ENCODE measurements at places on chromosomes 1 and 21. TPM values are rescaled to one million over a fixed set of nuclear protein-coding genes. Genes with fewer than 3 reads are reported as not detected.

RASSF5 gene
- polyA plus RNA-seq = 218 TPM

SPATA46 gene
- polyA plus RNA-seq = not detected

CD101 gene
- polyA plus RNA-seq = 3.6 TPM

SELL gene
- 1,884 TPM for polyA plus RNA-seq

LY9 gene
- polyA plus RNA-seq = 68.2 TPM

IL19 gene
- not detected for polyA plus RNA-seq

KRTAP19-3 gene
- polyA plus RNA-seq = not detected

MAP3K21 gene
- 0.09 TPM for polyA plus RNA-seq

GJA9 gene
- not detected for polyA plus RNA-seq

PLEKHN1 gene
- 2.2 TPM for polyA plus RNA-seq

TNFRSF4 gene
- polyA plus RNA-seq = 7.6 TPM

WDR64 gene
- polyA plus RNA-seq = not detected

ATP6V1G3 gene
- not detected for polyA plus RNA-seq

SLC39A1 gene
- 84.8 TPM for polyA plus RNA-seq

GNG4 gene
- not detected for polyA plus RNA-seq
